ENCODE measurements at places on chromosomes 3 and 15.

GRCh38 chr3:63521657-63522056 lies 130.8 kb upstream of the SNTN start:
- DNase-seq = peak; percentile 1

- peak; percentile 54 for DNase-seq
These were observed 14.8 kb downstream of the MYL3 start for GRCh38 chr3:46848271-46849044.

DNA sequence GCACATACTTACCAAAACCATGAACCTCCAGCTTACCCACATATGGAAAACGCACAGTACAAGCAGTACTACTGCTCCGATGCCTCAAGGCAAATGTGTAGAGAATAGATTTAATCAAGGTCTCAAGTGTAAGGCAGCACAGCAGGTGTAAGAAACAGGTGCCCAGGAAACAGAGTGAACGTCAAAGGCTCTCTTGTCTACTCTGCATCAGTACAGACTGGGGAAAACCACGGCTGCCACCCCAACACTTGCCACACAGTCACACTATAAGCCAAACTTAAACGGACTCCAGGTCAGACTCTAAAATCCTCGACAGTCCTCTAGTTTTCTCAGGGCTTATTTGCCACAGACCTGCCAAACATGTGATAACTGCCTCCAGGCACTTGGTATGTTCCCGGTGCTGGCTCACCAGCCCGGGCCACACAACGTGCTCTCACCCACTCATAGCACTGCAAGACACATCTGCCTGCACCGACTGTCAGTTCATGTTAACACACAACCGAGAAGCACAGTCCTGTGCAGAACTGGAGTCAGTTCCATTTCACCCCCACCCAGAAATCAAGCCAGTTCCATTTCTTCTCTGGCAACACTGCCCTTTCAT lies 30.6 kb downstream of the ABCC5 start:
- no peak for DNase-seq

GRCh38 chr3:187288131-187288854 lies 3.2 kb downstream of the MASP1 start:
- peak; percentile 49 for DNase-seq

GRCh38 chr3:108430540-108430939 lies 79.9 kb downstream of the MYH15 start:
- DNase-seq = no peak

DNA sequence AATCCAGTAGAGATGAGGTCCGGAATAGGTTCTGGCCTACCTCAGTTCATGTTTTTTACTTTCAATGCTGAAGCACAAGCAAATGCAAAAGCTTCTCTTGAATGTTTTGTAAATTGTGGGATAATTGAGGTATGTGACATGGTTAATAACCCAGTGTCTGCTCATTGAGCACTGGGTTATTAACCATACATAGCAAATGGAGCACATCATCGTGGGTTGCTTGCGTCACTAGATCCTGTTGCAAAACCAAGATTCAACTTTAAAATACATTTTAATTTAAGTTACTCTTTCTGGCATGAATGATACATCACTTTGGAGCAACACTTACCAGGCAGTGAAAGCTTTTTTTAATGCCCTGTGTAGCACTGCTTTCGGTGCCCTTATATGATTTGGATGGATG lies 165.6 kb downstream of the IGF1R start:
- peak; percentile 22 for DNase-seq

GRCh38 chr3:133512416-133513089 lies 60.9 kb upstream of the CDV3 start:
- no peak for DNase-seq

DNA sequence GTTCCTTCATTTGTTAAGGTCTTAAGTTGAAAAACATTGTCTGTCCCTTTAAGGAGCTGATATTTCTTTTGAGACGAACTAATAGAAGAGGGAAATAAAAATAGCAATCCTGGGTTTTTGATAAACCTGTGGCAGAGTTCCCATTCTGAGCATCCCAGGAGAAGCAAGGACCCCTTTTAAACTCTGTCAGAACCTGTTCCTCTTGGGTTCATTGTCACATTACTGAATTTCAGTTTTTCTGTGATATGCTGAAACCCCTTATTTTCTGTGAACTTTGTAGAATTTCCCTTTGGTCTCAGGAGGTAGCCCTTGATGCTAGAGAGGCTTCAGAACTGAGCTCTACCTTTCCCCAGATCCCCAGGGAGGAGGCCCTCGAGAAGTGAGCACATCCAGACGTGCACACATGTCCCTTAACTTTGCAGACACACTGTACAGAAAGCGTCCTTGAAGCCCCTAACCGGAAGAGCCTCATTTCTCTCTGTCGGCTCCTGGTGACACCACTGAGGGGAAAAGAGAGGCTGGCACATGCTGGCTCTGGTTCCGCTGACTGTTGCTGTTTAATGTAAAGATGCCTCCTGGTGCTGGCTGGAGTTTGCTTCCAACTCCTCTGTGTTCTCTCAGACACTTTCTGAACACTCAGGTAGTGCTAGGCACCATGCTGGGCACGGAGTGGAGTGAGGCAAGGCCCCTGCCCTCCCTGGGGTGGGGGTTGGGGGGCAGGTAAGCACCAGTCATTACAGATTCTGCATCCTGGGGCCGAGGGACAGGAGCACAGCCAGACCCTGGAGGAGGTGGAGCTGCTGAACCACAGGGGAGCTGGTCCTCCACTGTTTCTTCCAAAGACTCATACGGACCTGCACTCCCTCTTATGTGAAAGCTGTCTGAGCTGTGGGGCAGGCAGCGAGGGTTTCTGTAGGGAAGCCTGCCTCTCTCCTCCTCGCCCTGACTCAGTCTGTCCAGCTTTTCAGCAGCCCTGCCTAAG lies 77.5 kb downstream of the CHDH start:
- peak; percentile 11 for DNase-seq

DNA sequence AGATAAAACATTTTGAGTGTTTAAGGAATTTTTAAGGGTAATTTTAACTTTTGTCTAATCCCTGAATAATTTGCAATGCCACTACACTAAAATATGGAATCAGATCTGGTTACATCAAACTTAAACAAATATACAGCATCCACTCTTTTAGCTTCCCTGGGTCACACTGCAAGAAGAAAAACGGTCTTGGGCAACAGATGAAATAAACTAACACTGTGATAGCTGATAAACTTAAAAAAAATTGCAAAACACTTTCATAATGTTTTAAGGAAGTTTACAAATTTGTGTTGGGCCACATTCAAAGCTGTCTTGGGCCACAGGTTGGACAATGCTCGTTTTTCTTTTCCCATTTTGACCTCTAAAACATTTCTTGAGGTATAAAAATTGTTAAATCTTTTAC lies 34.3 kb downstream of the CCDC66 start:
- DNase-seq = no peak

- no peak for DNase-seq
These were observed 93.6 kb upstream of the OSTN start for GRCh38 chr3:191105418-191105817.

DNA sequence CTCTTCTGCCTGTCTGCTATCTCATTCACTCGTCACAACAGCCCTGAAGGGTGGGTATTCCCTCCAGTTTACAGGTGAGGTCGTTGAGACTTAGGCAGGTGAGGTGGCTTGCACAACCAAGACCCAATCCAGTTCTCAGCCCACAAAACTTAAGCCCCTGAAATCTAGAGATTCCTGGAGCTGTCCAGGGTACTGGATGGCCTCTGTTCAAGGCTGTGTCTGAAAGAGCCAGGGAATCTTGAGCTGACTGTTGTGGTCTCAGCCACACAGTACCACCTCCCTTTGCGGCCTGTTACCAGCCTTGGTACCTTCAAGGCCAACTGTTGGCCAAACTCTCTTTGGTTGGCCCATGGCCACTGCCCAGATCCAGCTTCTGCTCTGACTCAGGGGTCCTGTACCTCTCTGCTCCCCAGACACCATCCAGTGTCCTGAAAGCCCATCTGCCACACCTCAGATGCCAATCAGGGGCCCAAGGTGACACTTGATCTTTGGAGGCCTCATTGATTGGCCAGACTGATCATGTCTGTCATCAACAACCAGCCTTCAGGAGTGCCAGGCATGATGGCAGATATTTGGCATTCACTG lies 10.9 kb upstream of the FAM107A start:
- peak; percentile 51 for DNase-seq

DNA sequence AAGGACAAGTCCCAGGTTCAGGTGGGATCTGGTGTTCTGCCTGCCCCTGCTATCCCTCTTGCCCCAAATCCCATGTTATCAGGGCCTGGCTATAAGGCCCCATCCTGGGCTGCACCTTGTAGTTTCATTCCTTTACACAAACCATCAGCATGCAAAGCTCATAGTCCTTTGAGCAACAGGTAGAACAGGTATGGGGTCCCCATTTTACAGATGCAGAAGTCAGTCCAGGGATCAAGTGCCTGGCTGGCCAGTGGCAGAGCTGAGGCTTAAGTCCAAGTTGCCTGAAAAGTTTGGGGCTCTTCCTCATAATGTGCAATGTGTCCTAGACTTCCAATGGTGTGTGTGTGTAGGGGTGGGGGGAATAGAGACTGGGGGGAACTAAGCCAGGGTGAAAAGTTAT lies 11.9 kb downstream of the RBPMS2 start:
- no peak for DNase-seq

DNA sequence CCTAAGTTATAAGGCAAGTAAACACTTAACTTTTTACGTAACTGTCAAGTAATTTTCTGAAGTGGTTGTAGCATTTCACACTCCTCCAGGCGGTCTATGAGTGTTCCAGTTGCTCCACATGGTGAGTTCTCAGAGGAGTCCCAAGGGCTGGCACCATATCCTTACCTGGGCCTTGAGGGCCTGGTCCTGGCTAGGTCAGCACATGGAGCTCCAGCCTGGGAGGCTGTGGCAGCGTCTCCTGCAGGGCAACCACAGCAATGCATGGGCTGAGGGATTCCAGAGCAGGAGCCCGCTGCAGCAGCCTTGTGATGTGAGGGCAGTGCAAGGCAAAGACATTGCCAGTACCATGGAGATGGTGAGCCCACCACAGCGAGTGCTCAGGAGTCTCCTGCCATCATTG lies 32.2 kb upstream of the LYZL4 start:
- peak; percentile 17 for DNase-seq

DNA sequence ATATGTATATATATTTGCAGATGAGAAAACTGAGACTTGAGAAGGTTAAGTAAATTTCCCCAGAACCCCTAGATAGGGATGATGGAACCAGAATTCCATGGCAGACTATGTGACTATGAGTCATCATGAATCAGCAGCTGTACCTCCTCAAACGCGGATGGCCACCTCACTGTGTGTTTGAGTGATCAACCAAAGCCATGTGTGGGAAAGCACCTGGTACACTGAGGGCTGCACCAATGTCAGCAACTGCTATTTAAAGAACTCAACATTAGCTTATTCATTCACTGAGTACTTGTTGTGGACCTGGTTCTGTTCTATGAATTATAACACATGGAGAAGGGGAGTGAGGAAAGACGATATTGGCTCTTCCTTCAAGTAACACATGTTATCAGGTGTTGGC lies 377.0 kb downstream of the GAP43 start:
- DNase-seq = peak; percentile 97

- DNase-seq = no peak
These were observed 64.6 kb downstream of the LPP start for GRCh38 chr3:188218603-188219002.

DNA sequence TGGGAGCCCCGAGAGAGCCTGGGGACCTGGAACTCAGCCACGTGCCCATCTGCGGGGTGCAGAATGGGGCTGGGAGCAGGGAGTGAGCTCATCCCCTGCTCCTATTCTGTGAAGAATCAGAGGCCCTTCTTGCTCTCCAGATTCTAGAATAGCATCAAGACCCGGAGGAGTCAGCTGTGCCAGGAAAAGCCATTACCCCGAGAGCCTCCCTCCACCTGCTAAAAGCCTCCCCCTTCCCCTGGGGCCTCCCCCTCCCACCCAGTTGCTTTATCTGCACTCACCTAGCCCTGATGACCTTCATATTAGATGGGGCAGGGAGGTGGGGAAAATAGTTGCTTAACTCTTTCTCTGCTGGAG lies 23.1 kb downstream of the CCDC33 start:
- no peak for DNase-seq

DNA sequence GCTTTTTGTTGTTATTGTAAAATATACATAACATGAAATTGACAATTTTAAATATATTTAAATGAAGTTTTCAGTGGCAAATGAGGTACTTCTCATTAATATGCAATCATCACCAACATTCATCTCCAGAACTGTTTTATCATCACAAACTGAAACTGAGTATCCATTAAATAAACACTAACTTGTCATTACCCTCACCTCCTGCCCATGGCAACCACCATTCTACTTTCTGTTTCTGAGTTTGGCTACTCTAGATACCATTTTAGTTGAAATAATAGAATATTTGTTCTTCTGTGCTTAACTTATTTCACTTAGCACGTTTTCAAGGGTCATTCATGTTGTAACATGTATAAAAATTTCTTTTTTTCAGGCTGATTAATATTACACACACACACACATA lies 834.3 kb downstream of the PLOD2 start:
- no peak for DNase-seq

DNA sequence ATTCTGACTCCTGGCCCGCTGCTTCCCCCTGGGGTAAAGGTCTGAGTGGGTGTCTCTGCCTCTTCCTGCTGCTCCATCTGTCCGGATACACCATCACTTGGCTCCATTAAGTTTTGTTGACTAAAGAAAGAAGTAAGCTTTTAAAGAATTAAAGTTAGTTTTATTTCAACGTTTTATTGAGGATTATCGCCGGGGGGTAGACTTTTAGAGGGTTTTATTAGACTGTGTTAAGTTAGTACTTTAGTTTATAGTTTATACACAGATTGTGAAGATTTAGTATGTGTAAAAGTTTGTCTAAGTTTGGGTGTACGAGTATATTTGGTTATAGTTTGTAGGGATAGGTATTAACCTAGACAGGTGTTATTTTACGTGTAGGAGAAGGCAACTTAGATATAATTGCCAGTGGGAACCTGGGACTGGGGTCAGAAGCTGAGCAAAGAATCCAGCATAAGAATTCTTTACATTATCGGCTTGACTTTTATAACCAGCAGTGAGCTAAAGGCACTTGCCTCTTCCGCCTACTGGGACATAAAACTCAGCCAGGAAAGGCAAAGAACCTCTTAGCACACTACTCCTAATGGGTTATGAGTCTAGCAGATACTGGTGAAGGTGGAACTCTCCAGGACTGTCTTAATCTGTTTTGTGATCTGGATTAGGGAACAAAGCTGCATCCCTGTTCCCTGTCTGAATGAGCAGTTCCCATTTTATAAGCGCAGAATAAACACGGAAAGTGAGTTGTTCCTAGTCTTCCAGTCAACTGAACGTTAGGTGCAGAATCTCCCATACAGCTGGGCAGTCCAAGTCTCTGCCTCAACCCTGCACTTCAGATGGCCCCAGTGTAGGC lies 131.3 kb downstream of the FAM43A start:
- DNase-seq = no peak

- no peak for DNase-seq
These were observed 59.2 kb downstream of the UACA start for GRCh38 chr15:70704166-70704565.
